ENCODE measurements at places on chromosomes 4 and X.

DNA sequence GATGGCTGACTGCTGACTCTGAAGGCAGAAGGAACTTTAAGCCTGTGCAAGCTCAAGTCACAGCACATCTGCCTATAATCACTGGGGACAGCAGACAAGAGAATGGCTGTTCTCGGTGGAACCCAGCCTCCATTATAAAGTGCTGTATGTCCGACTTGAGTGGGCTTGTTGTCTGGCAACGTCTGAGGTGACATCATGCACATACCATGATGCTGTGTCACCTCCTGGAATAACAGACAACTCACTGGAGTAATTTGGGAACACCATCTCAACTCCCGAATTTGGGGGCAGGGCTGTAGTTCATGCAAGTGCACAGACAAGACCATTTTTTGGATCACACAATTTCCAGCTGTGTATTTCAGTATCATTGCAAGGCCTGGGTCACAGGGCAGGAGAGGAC, 59.8 kb upstream of the GPM6B start:
- ATAC-seq: no peak

DNA sequence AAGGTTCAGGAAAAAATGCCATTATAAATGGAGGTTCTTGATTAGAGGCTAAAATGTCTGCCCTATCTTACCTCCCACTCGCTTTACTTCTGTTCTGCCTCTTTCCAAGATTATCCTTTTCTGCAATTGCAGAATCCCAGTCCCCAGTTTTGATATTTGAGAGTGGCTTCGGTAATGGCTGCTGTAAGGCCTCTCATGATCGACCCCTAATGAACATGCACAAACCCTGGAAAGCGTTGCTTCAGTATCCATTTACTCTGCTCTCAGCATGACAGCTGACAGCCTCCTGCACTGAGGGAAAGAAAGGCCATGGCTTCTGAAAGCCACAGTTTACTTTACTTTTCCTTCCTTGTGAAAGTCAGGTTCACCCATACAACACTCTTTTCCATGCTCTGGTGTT, 325.4 kb upstream of the GALNT7 start:
- ATAC-seq: no peak

DNA sequence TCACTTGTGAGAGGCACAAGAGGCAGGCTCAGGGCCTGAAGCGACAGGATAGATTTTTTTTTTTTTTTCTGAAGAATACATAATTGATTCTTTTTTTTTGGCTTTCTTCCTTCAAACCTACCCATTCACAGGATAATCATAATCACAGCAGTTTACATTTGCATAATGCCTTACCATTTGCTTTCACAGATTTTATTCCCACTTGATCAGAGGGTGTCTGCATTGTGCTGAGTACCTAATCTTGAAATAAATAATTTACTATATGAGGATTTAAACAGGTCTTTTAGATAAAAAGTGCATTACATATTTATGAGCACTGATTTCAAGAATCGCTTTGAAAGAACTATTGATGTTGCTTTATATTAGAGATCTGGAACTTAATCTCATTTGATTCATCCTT, 219.3 kb downstream of the SPRY1 start:
- no peak for ATAC-seq

GRCh38 chr4:168484626-168485025, 4.3 kb upstream of the DDX60L start:
- no peak for ATAC-seq

- ATAC-seq: peak; percentile 55
Observed at GRCh38 chr4:156799121-156799589, 172.4 kb downstream of the PDGFC start.

DNA sequence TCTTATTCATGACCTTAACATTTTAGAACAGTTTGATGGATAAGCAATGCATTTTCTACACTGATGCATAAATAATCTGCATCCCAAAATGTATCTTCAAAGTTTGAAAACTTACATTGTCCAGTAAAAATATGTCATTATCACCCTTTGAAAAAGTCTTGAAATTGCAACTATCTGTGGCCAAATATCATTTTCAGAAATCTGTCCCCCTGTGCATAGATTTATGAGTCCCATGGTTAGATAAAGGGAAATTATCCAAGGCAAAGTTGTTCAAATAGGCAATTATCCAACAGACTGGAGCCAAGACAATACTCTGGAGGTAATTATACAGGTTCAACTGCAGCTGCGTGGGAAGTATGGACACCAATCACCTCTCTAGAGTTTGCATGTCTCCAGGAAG, 182.5 kb upstream of the INTU start:
- no peak for ATAC-seq

- ATAC-seq: no peak
Observed at GRCh38 chr4:109411964-109412363, 21.7 kb upstream of the SEC24B start.

DNA sequence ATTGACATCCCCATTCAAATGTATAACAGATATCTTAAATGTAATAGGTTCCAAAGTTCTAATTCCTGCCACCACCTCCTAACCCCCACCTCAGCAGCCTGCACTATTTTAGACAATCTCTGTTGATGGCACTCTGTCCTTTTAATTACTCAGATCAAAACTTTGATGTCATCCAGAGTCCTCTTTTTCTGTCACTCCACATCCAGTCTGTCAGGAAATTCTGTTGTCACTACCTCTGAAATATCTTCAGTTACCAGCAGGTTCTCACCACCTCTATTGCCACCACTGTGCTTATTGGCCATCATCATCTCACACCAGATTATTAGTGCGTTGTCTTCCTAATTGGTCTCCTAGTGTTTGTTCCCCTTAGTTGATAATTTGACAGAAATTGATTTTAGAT, 76.2 kb downstream of the PTPN13 start:
- ATAC-seq: no peak

DNA sequence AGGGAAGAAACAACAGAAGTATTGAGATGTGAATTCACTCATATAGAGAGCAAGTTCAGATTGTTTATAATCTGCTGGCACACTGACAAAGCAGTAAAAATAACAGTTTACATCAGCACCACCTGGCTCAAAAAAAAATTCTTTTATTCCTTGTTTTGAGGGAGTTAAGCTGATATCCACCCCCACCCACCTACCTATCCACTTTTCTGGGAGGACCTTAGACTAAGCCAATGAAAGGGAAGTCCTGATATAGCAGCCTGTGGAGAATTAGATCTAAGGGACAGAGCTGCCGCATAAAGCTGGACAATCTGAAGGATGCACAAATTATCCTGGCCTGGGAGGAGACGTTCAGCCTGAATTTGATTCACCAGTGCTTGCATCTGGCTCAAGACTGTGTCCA, 264.5 kb downstream of the RCHY1 start:
- ATAC-seq: no peak

DNA sequence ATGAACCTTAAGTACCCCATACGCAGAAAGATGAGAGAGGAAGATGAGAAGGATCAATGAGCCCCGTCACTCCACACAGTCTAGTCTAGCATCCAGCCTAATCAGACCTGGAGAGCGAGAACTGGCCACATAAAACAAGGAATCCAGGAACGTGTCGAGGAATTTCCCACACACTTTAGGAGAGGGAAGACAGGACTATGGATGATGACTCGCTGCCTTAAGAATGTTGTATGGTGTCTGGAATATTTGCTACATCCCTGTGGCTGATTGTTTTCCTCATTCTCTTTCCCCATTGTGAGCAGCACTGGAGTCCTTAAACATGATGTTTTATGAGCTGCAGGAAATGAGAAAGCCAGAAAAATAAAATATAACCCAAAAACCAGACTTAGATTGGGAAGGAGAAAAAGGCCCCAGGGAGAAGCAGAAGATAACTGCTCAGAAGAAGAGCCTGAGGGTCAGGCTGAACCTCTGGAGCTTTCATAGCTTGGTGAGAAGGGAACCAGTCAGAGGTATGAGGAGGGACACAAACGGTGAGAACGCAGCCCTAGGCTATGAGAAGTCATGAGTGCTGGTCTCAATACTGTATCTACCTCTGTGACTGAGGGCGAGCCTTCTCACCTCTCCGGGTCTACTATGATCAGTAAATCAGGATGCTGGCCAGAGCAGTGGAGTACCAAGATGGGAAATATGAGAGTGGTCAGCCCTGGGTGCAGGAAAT, 139.5 kb upstream of the NOCT start:
- ATAC-seq: no peak

All from gastroesophageal sphincter (tissue), 4 donors.